T-helper 1 cell (primary cell): ENCODE measurements at places on chromosomes 2 and 18.

DNA sequence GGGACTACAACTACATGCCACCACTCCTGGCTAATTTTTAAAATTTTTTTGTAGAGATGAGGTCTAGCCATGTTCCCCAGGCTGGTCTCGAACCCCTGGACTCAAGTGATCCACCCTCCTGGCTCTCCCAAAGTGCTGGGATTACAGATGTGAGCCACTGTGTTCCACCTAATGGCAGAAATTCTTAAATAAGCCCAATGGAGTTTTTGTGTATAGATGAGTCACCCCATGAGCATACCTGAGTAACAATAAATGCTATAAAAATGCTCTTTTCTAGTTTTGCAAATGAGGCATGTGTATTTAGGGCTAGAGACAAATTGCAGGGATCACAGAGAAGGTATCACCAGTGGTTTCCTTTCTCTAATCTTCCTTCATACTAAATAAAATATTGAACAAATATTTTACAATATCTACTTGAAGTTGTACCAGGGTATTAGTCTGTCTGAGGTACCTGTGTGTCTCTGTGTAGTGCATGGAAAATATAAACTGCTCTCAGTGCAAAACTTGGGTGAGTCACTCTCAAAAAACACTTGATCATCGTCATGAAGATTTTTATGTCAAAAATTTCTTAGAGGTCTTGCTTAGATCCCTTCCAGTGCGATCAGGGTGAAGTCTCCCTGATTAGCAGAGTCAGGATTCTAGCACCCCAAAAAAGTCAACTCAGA lies 337.1 kb upstream of the MMADHC start:
- no peak for DNase-seq

DNA sequence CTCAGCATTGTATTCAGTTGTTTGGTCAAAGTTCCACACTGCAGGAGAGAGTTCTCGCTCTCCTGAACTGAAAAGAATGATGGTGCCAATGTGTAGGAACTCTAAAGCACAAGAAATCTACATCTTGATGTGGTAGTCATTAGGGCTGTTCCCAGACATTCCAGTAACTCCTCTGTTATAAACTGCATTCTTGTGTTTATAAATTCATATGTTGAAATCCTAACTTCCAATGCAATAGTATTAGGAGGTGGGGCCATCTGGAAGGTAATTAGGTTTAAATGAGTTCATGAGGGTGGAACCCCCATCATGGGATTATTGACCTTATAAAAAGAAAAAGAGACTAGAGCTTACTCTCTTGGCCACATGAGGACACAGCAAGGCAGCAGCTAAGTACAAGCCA lies 239.6 kb downstream of the CDH20 start:
- no peak for DNase-seq

DNA sequence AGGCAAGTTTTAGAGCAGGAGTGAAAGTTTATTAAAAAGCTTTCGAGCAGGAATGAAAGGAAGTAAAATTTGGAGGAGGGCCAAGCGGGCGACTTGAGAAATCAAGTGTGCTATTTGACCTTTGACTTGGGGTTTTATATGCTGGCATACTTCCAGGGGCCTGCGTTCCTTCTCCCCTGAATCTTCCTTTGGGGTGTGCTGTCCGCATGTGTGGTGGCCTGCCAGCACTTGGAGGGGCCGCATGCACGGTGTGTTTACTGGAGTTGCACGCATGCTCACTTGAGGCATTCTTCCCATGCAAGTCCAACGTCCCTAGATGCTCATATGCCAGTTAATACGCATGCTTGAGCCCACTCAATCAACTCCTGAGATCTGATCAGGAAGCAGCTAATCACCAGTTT lies 78.3 kb upstream of the MAP4K4 start:
- no peak for DNase-seq

- DNase-seq, result no peak
Observed at GRCh38 chr2:73013936-73014335, 57.6 kb downstream of the SFXN5 start.

GRCh38 chr2:205274801-205275200 lies 407.5 kb upstream of the NRP2 start:
- DNase-seq, result no peak

DNA sequence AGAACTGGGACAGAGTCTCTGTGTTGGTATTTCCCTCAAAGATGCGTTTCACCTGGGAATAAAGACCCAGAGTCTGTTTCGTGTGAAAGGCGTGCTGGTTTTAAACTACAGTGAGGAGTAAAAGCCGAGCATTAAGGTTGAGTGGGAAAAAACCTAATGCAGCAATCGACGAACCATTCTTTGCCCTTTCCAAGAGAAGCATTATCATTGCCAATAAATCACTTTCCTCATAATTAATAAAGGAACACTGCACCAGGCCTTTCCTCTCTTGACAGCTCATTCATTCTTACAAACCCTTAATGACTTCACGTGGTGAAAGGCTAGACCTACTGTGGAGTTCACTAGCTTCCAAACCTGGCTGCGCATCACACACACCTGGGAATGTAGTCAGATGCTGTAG lies 896 bp upstream of the SLC8A1 start:
- DNase-seq, result no peak

GRCh38 chr18:48991319-48991660 lies 40.5 kb upstream of the SMAD7 start:
- DNase-seq, result no peak

- DNase-seq, result no peak
Observed at GRCh38 chr18:31419457-31419932, 28.0 kb upstream of the DSG3 start.

- no peak for DNase-seq
Observed at GRCh38 chr2:200301953-200302858, 4.3 kb upstream of the SPATS2L start.

GRCh38 chr2:65788556-65788955 lies 356.2 kb upstream of the SPRED2 start:
- no peak for DNase-seq

DNA sequence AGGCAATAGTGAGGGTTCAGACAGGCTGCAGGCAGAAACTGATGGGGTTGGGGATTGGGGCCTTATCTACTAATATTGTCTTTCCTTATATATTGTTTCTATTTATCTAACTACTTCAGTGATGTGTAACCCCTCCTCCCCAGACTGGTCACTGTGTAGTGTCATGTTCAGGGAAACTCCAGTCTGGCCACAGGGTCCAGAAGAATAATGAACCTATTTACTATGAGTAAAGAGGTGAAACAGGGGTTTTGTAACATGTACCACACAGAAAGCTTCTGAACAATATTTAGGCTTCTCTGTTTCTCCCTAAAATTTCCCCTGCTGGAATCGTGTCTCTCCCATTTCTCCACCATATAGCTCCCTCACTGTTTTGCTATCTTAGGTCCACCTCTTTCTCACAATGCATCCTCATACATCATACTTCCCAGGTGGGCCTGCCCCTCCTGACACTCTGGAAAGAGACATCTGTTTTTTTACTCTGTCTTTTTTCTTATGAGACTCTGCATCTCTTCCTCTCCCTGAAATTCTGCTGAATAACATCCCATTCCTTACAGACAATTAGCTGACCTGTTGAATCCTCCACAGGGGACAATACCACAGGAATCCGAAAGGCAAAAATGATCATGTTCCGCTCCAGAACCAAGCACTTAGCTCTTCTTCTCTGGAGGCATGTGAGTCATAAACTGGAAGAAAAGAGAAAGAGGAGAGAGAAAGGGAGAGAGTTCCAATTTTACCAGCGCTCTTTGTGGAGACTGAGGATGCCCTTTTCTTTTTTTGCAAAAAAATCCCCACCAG lies 154.8 kb downstream of the ZEB2 start:
- DNase-seq, result no peak

GRCh38 chr2:161316701-161317100 lies 8.5 kb downstream of the PSMD14 start:
- no peak for DNase-seq

DNA sequence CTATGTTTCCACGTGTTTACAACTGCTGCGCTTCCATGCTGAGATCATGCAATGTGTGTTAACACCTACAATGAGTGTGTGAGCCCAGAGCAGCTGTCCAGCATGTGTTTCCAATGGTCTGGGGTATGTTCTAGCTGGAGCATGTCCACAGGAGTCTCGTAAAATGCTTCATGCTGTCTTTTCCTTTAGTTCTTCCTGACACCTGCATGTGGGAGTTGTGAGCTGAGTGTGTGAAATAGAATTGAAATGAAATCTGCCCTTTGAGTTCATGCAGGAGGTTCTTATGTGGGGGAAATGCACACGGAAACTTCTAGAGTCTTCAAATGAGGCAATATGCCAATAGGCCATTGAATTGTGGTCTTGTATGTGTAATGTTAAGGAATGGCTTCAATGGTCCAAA lies 205.1 kb downstream of the RND3 start:
- DNase-seq, result no peak

- DNase-seq, result no peak
Observed at GRCh38 chr2:19073522-19073921, 284.9 kb downstream of the OSR1 start.

GRCh38 chr18:598124-598589 lies 1.4 kb downstream of the CLUL1 start:
- no peak for DNase-seq

DNA sequence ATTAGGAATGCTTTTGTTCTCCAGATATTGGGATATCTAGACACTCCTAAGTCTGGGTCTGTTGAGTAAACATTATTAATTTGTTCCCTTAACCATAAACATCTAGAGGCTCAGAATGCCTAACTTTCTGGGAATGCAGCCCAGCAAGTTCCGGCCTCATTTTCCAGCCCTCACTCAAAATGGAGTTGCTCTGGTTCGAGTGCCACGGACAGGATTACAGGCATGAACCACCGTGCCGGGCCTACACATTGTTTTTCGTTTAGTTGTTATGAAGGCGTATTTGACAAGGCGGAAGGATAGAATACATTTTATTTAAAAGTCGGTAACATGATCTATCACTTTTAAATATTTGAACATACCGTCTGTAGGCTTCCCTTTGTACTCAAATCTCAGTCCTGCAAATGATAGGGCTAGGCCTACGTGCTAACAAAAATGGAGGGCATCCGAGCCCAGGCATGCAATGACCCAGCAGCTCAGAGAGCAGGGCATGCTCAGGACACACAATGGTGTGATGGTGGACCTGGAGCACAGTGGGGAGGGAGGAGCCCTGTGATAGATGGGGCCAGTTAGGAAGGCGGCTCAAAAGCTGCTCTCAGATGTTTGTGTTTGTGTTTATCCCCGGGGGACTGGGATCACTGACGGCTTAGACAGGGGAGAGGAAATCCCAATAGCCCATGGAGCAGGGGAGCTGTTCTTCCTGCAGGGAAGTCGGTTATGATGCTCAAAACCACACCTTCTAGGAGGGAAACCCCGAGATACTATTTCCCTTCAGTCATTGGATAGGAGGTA lies 2.9 kb upstream of the SCYGR1 start:
- DNase-seq, result no peak

DNA sequence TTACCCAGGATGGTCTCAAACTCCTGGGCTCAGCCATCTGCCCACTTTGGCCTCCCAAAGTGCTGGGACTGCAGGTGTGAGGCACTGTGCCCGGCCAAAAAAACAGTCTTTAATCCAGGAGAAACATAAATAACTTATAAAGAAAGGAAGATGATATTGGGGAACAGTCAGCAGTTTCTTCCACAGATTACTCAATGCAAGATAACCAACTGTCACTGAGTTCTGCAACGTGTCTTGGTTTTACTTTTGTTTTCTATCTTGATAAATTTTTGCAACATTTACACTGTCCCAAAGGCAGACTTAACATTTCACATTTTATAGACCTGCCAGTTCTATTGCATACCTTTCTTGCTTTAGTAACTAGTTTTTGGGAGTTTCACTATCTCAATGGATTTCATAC lies 71.1 kb downstream of the ANKRD44 start:
- DNase-seq, result no peak

- no peak for DNase-seq
Observed at GRCh38 chr2:56871644-56872043, 687.9 kb downstream of the CCDC85A start.

DNA sequence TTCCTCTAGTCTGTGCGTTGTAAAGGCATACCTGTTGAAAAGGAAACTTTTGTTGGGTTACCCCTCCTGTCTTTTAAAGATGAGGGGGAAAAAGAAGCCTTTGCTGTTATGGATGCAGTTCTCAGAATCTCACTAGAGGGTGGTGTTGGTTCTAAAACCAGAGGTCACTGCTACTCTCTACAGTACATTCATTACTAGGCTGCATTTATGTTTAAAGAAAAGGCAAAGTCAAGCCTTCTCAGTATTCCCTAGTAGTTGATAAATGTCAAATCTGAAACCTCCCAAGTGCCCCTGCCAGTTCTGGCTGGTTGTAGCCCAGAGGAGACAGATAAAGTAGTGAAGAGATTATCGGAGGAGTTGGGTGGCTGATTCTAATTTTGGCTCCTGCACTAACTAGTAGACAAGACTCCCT lies 1.4 kb upstream of the PLCL1 start:
- DNase-seq, result peak; percentile 17

DNA sequence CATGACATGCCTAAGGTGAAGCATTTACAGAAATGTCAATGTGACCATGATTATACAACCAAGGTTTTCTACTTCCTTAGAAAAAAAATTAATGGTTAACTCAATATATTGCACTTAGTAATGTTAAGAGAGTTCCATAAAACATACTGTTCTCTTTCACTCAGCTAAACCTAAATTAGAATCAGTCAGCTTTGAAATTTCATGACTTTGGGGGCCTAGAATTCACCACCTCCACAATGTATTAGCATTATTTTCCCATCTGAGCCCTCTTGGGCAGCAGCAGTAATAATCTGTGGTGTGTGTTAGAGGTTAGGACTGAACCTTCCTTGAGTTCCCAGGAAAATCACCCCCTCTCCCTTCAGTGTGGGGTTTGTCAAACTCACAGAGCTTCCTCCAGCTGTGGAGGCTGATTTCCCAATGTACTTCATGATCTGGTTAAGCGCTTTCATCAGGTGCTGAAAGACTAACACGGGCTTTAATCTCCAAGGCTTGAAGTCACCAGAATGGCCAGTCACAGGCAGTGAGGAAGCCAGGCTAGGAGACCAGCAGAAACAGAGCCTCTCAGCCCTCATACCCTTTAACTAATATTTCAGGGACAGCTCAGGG lies 7.1 kb upstream of the UPP2 start:
- DNase-seq, result no peak

- no peak for DNase-seq
Observed at GRCh38 chr2:56263876-56264275, 80.1 kb downstream of the CCDC85A start.

- no peak for DNase-seq
Observed at GRCh38 chr2:109159096-109159495, 30.1 kb downstream of the SH3RF3 start.

DNA sequence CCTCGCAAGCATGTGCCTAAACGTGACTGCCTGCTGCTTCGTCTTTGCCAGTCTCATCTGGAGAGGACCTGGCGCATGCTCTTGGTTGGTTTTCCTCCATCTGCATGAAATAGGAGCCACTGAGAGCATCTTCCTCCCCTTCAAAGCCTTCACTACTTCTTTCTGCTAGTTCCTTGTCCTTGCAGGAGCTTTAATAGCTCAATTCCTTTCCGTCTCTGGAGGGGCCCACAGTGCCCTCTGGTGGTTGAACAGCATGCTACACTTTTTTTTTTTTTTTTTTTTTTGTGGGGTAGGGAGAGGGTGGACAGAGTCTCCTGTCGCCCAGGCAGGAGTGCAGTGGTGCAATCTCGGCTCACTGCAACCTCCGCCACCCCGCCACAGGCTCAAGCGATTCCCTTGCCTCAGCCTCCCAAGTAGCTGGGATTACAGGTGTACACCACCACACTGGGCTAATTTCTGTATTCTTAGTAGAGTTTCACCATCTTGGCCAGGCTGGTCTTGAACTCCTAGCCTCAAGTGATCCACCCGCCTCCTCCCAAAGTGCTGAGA lies 59.6 kb downstream of the SP110 start:
- DNase-seq, result peak; percentile 22
